ENCODE measurements at places on chromosomes 13 and 19. TPM values are rescaled to one million over a fixed set of nuclear protein-coding genes. Genes with fewer than 3 reads are reported as not detected.

DNA sequence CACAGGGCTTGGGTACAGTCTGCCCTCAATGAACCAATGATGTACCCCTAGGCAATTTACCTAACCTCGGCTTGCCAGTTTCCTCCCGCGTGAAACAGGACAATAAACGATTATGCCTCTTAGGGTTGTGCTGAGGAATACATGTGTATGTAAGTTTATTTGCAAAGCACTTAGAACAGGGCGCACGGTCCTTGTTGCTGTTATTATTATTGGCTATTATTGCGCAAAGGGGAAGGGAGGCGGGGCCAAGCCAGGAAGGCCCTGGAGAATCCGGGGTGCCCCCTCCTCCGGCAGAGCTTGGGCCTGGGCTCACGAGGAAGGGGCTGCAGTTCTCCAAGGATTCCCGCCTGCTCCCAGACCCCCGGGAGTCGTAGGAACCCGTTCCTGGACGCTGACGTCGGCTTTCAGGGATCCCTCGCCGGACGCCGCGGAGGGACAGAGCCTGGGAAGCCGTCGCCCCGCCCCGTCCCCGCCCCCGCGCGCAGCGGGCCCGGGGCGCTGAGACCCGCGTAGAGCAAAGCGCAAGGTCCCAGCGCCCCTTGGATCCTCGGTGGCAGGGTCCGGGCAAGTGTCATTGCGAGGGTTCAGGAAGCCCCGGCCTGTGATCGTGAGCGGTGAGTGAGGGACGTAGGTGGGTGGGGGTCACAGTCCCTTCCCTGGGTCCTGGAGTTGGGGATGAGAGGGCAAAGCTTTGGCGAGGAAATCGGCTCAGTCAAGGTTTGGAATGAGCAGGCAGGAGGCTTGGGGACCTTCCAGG is at the start of gene TMEM91:
Gene TMEM91, plus strand, starts transcription at position 293 of the 757 bp plus-strand sequence. CDS start 1,777 bp downstream, outside the sequence.
- no peak for DNase-seq

DNA sequence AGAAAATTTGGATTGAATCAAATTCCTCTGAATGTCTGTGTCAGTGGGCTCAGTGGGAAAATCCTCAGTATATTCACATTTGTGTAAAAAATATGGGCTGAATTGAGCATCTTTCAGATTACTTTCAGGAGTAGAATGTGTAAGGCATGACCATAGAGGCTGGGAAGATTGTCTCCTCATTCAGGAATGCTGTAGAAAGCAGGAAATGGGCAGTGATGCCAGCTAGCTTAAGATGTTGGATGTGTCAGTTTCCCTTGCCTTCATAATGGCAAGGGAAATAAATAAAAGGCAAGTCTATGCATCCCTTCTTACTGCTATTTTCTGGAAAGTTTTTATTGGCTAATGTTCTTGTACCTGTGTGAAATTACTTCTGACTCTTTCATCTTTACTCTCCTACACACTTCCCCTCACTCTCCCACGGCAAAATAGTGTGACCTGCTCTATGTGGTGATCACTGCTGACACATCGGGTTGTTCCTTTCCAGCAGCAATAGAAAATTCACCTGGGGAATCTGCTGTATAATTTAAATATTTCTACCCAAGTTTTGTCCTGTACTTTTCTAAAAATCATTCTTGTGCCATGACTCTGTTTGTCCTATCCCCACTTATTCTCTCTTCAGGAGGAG is 103.2 kb downstream of the LMO7 start:
- no peak for DNase-seq

GRCh38 chr13:38900188-38900587 is 90.4 kb downstream of the STOML3 start:
- DNase-seq, result no peak

- DNase-seq, result no peak
Measured at GRCh38 chr19:1445932-1446712, 3.8 kb upstream of the APC2 start.

GRCh38 chr13:28035146-28035782 is 46.8 kb upstream of the URAD start:
- no peak for DNase-seq

The SIGLEC7 gene
- total RNA-seq, result 2.4 TPM

The ZNF567 gene
- total RNA-seq, result 10.3 TPM

All from ureter (tissue), 1 donor.